HepG2 (cell line): ENCODE measurements at places on chromosomes 4 and X.

GRCh38 chrX:117834076-117834475 lies 282.5 kb downstream of the KLHL13 start:
- no peak for DNase-seq

DNA sequence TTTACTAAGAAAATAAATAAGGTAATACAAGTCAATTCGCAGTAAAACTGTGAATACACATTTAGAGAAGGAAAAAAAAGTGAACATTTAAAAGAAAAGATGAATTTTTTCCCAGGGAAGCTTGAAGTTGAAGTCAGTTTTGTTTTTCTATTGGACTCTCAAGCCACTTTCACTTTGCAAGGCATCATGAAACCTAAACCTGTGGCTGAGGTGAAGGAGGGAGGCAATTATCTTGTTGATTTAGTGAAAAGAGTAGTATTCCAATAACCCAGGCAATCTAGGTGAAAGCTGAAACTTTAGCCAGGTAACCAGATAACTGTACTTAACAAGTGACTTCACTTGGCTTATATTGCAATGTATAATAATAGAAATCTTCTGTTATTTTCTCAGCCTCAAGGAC lies 138.6 kb downstream of the HDX start:
- no peak for DNase-seq

DNA sequence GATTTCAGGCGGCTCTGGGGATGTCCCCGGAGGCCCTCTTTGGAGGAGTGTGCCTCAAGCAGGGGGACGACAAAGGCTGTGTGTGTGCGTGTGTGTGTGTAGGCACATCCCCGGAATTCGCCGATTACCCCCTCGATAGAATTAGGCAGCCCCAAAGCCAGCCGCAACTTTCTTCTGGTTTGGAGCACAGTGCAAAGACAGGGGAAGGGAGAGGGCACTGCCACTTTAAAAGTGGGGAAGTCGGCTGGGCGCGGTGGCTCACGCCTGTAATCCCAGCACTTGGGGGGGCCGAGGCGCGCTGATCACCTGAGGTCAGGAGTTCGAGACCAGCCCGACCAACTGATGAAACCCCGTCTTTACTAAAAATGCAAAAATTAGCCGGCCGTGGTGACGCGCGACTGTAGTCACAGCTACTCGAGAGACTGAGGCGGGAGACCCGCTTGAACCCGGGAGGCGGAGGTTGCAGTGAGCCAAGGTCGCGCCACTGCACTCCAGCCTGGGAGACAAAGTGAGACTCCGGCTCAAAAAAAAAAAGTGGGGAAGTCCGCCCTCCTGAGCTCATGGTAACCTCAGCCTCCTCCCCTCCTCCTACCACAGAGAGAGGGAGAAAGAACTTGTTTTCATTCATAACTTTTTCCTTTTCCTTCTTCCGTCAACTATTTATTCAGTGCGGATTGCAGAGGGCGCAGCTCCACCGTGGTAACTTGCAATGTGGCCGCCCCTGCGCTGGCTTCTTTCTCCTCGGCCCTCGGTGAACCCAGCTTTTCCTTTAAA lies 2.4 kb downstream of the SPRY1 start:
- peak; percentile 75 for DNase-seq

GRCh38 chr4:102350634-102351033 lies 5.4 kb upstream of the SLC39A8 start:
- no peak for DNase-seq

DNA sequence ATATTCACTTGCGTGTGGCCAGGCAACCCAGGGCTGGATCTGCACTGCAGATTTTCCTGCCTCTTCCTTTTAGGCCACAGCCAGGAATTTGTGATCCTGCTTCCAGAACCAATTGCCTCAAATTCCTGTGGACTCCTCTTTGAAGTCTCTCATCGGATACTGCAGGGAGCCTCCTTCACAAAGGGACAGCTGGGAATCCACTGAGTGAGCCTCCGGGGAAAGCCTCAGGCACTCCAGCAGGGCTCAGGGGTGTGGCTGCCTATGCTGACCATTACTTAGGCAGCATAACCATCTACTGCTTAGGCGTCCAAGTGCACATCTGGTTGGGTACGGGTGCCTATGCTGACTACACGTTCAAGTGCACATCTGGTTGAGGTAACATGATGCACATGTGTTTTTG lies 321.5 kb downstream of the NLGN4X start:
- no peak for DNase-seq

DNA sequence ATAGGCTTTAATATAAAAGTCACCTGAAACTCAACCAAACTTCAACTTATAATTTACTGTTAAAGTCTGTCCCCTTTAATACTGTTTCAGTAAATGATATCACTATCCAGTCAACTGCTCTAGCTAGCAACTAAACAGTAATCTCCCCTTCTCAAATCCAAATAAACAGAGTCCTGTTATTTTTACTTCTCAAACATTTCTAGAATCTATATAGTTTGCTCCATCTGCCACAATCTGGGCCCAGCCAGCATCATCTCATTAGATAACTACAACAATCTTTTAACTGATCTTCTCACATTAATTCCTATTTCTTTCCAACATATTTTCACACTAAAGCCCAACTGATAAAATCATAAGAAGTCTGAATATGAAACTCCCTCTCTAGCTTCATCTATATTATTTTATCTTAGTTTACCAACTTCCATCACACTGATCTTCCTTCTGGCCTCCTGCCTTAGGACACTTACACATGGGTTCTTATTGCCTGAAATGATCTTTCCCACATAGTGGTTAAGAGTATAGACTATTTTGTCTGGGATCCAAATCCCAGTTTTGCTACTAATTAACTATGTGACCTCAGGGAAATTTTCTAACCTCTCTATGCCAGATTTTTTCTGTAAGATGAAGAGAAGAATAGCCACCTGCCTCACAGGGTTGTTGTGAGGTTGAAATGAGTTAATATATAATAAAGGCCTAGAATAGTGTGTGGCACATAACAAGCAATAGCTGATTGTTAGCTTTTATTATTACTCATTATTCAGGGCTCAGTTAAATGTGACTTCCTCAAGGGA lies 18.6 kb downstream of the TBCK start:
- no peak for DNase-seq

DNA sequence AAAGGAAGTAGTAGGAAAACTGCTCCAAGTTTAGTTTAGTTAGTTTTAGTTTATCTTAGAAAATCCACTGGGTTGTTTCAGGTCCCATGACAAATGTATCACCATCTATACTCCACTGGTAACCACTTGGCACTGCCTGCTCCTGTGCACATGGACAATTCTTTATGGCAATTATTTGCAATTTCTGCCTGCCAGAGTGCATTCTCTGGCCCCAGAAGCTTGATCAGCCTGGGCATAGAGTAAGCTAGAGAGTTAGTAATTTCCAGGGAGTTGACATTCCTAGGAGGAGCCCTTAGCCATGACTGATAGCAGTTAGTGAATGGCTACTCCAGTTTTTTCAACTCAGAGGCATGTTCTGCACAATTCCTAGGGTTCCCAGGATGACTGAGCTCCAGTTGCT lies 203.2 kb upstream of the FGF13 start:
- no peak for DNase-seq

- DNase-seq: no peak
Measured at GRCh38 chrX:103535206-103535605, 15.9 kb upstream of the RAB40A start.

- DNase-seq: no peak
Measured at GRCh38 chr4:72951147-72951546, 118.4 kb downstream of the COX18 start.

DNA sequence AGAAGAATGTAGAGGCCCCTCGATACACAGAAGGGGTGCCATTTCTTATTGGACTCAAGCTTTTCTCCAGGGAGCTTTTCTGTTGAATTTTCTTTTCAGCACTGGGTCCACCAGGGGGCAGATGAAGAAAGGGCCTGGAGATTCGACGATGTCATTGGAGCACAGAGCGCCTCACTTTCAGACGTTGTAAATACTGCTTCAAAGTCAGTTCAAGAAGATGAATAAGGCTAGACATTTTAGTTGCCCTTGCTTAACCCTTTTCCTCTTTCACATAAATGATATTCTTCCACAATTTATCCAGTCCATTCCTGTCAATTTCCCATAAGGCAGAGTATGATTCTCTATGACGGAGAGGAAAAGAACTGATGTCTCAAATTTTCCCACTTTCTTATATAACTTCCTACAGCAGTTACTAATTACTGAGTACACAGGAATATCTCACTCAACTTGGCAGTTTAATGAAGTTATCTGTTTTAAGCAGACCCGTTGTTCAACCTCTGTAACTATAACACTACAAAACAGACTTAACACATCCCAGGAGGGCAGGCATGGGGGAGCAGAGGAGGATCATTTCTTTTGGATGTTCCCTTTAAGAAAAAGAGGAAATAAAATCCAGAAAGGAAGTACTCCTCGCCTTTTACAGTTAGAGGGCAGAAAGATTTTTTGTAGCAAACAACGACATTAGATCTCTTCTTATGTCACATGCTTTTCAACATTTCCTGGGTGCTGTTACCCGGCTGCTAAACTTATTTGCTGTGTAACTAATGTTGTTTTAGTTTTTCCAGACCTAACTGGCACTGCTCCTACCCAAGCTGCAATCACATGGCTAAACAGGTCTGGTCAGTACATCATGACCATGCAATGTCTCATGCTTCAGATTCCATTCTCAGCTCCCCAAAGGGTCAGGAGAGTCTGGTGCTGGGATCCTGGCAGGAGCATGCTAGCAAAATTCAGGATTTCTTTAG lies 12.2 kb upstream of the CENPU start:
- DNase-seq: peak; percentile 62

DNA sequence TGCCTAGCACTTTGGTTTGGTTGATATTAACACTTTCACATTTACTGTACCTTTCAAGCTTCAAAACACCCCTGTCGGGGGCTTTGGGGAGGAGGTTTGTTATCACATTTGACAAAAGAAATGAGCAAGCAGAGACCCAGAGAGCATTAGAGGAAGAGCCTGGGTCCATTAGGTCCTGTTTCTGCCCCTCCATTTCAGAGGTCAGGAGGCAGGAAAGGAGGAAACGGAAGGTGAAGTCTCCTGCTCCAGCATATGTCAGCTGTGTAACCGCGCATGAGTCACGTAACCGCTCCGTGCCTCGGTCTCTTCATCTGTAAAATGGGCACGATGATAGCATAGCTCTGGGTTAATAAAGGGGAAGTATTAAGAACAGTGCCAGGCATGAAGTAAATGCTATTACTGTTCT lies 201.9 kb upstream of the BCOR start:
- no peak for DNase-seq

GRCh38 chrX:51459125-51459524 lies 37.3 kb downstream of the NUDT11 start:
- DNase-seq: peak; percentile 3

GRCh38 chr4:129804461-129804981 lies 708.6 kb downstream of the C4orf33 start:
- DNase-seq: no peak

- DNase-seq: no peak
Measured at GRCh38 chr4:31089815-31090214, 369.6 kb downstream of the PCDH7 start.

- DNase-seq: no peak
Measured at GRCh38 chr4:150382028-150382427, 199.9 kb upstream of the MAB21L2 start.

DNA sequence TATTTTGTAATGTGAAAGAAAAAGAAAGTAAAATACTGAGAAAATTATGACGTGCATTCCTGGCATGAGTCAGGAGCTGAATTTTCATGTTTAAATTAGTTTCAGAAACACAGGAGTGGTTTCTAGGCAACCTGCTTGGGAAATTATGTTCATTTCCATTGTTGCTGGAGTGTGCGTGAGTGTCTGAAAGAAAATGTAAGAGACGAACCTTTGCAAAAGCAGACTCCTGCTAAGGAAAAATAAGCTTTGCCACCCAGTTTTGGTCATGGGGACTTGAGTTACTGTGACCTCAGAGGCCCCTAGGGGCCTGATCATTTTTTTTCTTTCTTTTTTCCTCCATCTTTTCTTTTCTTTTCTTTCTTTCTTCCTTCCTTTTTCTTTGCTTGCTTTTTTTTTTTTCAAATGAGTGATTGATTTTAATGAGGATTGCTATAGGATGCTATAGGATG lies 18.8 kb upstream of the CHRNA9 start:
- no peak for DNase-seq

GRCh38 chr4:48131736-48132135 lies 2.3 kb downstream of the TXK start:
- no peak for DNase-seq

DNA sequence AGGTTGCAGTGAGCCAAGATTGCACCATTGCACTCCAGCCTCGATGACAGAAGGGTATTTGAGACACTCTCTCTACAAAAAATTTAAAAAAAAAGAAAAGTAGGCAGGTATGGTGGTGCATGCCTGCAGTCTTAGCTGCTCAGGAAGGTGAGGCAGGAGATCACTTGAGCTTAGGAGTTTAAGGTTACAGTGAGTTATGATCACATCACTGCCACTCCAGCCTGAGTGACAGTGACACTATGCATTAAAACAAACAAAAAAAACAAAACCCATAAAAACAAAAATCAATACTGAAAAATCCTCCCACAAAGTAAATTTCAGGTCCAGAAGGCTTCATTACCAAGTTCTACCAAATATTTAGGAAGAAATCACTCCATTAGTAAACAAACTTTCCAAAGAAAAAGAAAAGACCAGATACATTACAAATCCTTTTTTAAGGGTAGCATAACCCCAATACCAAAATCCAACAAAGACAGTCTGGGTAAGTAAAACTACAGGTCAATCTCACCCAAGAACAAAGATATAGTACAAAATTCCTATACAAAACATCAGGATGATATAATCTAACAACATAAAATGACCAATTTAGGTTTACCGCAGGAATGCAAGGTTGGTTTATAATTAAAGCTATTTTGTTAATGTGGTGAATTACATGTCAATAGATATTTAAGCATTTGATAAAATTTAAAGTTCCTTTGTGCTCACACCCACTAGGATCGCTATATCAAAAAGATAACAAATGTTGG lies 11.7 kb downstream of the NELFA start:
- no peak for DNase-seq

- DNase-seq: no peak
Measured at GRCh38 chrX:404656-405055, 17.9 kb upstream of the PPP2R3B start.

- DNase-seq: no peak
Measured at GRCh38 chr4:86060341-86060740, 299.5 kb downstream of the MAPK10 start.

DNA sequence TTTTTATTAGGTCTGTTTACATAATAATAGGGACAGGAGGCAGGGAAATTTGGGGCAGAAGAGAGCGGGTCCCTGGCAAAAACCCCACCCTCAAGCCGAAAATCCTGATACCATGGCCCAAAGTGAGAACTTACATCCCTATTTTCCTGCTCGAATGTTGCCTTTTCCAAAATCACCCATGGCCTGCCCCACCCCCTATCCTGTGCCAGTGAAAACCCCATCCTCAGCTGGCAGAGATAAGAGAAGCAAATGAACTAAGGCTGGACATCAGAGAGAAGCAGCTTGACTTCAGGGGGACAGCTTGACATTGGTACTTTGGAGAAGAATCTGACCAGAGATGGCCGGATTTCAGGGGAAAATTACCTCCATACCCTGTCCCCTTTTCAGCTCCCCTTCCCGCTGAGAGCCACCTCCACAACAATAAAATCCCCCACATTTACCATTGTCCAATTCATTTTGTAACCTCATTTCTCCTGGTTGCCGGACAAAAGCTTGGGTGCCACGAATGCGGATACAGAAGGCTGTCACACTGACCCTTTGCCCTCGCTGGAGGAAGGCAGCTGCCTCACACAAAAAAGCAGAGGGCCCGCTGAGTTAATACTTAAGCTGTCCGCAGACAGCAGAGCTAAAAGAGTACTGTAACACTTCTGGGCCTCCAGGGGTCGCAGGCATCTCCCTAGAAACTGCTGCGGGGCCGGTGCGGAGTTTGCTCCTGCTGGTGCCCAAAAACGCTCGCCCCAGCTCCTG lies 196.2 kb downstream of the SNCA start:
- peak; percentile 80 for DNase-seq
